ENCODE measurements at places on chromosomes 2 and 18.

GRCh38 chr2:152468899-152469692, 134.1 kb downstream of the FMNL2 start:
- DNase-seq = no peak

DNA sequence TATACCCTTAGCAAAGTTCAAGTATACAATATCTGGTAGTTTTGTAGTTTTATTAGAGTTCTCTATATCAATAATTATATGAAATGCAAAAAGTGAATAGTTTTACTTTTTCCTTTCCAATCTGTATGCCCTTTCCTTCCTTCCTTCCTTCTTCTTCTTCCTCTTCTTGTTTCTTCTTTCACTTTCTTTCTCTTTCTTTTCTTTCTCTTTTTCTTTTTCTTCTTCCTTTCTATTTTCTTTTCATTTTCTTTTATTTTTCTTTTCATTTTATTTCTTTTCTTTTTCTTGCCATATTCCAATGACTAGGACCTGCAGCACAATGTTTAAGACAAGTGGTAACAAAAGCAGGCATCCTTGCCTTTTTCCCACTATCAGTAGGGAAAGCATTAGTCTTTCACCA, 59.8 kb downstream of the CCDC68 start:
- DNase-seq = no peak

- DNase-seq = no peak
Observed at GRCh38 chr2:42369532-42370229, 8.7 kb upstream of the COX7A2L start.

DNA sequence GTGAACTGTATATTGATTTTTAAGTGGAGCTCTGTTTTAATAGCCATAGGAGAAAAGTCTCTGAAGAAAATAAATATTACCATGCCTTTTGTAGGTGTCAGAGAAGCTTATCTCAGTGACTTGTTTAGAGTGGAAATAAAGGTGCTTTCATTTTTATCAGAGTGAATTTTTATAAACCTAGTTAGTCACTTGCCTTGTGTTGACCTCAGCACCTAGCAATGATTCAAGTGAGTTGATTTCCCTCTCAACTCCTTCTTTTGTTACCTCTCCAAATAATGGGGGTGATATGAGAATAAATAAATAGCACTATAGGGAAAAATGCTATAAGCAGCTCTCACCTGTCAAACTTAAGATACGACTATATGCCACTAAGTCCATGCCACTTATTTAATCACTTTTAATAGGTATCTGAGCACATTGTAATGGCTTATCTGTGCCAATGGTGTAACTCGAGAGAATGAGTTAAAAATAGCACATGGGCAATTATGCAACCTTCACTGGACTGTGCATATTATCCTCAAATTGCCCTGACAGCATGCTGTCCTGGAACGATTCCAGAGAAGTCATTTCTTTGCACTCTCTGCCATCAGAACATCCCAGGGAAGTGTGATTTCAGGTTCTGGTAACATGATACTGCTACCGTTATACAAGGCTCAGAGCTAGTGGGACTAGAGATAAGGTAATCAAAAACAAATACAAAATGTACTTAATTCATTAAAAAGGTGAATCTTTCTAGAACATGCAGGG, 290.8 kb downstream of the CCDC85A start:
- DNase-seq = peak; percentile 70

DNA sequence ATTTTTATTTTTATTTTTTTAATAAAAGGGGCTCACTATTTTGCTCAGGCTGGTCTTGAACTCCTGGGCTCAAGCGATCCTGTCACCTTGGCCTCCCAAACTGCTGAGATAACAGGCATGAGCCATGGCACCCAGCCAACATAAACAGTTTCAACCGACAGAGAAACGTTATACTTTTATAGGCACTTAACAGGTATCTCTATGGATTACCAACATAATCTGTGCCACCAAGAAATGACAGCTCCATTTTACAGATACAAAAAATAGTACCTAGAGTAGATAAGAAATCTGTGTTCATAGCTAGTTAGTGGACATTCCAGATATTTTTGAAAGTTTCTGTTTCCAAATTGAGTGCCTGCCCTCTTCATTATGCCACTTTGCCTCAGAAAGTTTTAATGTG, 1316.7 kb downstream of the LRP1B start:
- no peak for DNase-seq

DNA sequence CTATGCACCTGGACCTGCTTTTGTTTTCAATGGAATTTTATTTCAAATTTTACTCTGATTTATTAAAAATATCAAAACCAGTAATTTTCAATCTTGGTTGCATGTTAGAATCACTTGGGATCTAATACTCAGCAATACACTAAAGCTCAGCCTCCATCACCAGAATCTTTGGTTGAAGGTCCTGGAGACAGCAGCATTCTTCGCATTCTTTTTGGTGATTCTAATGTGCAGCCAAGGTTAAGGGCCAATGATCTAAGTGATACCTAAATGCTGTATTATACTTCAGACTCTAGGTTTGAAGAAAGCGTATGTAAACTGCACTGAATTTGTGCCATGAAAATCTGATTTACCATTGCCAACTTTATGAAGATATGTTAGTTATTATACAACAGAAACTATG, 493.1 kb downstream of the XIRP2 start:
- no peak for DNase-seq

DNA sequence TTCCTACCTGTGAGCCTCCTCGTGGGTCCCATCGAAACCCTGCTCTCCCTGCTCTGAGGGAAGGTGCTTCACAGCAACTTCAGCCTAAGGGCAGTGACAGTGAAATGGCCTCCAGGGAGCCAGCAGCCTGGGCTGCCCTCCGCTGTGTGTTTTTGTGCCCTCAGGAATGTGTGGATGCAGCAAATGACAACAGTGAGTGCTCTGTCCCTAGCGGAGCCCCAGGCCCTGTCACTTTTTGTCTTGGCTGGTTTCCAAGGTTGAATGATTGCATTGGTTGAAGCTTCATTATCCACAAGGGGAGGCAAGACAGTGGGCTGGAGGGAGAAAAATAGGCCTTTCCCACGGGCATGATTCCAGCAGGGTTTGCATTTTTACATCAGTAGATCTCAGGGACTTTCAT, 42.9 kb downstream of the STON1 start:
- no peak for DNase-seq

DNA sequence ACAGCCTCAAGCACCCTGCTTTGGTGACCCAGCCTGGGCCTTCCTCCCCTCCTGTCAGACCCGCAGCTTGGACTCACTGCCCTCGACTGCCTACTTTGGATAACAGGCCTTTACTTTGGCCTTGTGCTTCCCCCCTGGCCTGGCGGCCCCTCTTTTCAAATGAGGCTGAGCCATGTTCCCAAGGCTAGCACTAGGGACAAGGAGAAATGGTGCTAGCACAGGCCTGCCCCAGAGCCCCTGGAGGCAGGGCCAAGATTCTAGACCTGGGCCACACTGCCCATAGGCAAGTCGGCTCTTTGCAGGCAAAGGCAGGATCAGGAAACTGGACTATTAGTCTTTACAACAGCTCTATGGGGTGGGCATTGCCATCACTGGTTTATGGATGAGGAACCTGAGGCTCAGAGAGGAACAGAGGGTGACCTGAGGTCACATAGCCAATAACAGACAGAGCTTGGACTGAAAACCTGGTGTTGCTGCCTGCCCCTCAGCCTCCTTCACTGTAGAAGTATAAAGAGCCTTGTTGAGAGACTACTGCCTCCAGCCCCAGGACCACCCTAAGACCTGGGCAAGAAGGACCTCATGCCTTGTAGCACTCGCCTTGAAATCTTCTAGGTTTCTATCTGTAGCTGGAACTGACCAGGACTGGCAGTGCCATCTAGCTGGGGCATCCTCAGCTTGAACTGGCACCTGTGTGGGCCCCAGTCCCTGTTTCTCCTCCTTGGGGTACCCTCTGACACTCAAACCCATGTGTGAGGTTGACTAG, 266.3 kb downstream of the DYSF start:
- no peak for DNase-seq

- no peak for DNase-seq
Observed at GRCh38 chr2:162127422-162127821, 24.6 kb downstream of the GCG start.

- DNase-seq = no peak
Observed at GRCh38 chr2:134764164-134764563, 45.4 kb upstream of the TMEM163 start.

DNA sequence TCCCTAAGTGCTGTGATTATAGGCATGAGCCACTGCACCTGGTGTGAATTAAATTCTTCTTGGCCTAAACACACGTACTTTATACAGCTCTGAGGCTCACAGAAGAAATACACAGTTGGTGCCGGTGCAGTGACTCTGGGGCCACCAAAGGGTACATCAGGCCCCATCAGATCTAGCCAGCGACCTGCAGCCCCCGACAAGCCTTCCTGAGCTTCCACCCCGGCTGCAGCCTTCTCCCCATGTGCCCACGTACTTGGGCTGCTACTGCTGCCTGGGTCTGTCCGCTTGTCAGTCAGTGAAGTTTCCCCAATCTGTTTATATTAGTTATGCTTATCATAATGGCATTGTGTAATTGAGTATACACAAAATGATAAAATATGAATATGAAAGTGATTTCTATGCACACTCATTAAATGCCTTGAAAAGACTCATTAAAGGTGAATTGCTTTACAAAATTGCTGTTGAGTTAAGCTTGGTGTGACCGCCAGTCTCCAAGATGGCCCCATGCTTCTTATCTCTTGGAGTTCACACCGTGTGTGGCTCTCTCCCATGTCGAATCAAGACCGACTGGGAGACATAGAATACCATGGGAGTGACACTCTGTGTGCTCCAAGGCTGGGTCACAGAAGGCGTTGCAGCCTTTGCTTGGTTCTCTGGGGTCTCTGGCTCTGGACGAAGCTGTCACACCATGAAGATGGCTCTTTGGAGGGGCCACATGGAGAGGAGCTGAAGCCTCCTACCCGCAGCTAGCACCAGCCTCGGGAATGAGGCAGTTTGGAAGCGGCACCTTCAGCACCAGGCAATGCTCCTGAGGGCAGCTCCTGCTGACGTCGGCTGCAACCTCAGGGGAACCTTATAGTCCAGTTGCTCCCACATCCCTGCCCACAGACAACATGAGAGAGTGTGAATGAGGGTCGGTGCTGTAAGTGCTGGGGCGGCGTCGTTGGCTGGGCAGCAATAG, 29.2 kb upstream of the HPCAL1 start:
- DNase-seq = no peak

DNA sequence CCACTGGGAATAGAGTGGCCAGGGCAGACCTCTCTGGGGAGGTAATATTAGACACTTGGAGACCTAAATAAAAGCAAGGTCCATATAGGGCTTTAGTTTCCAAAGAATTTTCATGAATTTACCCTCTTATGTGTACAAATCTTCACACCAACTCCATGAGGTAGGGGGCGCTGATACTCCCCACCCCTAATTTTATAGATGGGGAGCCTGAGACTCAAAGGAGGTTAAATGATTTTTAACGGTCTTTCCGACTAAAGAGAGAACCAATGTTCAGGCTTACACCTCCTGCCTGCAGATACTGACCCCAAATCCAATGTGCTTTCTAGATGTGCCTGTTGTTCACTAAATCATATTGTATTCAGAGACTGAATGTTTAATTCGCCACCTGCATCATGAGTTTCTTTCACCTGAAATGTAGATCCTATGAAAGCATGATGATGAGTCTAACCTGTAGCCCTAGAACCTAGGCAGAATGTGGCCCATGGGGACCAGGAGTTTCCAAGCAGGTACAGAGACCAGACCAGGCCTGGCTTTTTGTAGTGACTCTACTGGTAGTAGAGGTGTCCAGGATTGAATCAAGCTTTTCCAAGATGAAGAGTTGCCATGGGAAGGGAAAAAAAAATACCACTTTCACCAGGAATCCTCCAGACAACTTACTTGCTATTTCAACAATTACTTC, 16.8 kb upstream of the PAX3 start:
- no peak for DNase-seq

- DNase-seq = peak; percentile 18
Observed at GRCh38 chr2:177392373-177393202, at the start of gene AGPS. Gene AGPS (plus strand): TSS chr2:177392773. CDS start chr2:177392790, 17 bp downstream.

GRCh38 chr2:182368446-182368845, 58.4 kb downstream of the PDE1A start:
- DNase-seq = no peak

- no peak for DNase-seq
Observed at GRCh38 chr18:3520230-3521085, 70.5 kb downstream of the TGIF1 start.

DNA sequence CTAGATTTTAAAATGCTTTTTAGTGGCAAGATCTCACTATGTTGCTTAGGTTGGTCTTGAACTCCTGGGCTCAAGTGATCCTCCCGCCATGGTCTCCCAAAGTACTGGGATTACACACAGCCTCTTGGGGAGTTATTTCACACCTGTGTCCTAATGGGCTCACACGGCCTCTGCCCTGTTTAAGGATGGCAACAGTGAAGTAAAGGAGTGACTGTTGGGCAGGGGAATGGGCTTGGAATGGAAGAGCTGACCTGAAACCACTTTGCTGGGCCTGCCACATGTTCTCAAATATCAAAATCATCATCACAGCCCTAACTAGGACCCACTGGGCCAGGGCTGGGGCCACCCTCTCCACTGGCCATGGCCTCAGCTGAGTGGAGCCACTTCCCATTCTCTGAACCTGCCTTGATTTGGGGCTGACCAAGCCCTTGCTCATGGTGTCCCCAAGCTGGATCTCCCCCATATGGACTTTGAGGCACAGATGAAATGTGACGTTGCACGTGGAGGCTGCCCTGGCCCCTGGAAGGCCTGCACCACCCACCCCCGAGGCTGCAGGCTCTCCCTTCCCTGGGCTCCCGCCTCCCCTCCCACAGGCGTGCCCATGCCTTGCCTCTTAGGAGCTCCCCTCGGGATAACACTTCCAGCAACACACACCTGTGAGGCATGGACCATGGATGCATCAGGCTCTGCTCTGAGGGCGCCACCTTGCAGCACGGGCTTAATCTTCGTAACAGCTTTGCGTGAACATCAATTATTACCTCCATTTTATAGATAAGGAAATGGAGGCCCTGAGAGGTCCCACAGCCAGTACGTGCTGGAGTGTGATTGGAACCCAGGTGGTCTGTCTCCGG, 71.8 kb upstream of the SMAD7 start:
- no peak for DNase-seq

DNA sequence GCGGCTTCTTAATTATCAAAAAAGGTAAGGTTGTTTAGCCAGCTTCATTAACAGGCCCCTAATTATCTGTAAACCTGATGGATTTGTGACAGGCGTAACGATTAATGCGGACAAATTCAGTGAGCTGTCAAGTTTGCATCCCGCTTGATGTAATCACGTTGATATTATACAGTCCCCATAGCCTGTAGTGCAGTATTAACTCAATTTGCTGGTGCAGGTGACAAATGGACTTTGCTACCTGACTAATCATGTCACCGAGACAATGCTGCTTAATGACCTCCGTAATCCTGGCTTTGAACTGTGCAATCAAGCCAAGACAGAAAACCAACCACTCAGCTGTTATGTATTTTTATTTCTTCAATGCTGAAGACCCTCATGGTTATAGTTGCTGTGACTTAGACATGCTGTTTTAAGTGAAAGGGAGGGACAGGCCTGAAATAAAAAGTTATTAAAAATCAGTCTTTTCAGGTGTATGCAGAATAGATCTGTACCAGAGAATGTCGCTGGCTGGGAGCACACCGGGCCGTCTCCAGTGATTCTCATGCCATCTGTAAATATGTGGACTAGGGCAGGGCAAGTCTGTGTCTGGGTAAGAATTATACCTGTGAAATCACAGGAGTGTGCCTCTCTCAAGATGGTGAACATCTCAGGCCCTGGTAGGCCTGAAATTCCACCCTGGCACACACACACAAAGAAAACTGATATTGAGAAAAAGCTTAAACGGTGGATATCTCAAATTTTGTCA, 4.3 kb downstream of the TSHZ1 start:
- no peak for DNase-seq

- DNase-seq = no peak
Observed at GRCh38 chr2:145669301-145669700, 1149.4 kb upstream of the ZEB2 start.

- DNase-seq = no peak
Observed at GRCh38 chr2:101464841-101465240, 10.1 kb downstream of the RFX8 start.

GRCh38 chr2:239163688-239164334, 237.0 kb downstream of the HDAC4 start:
- no peak for DNase-seq

All from NCI-H187 (cell line).